ENCODE measurements at places on chromosomes 16 and 17.

DNA sequence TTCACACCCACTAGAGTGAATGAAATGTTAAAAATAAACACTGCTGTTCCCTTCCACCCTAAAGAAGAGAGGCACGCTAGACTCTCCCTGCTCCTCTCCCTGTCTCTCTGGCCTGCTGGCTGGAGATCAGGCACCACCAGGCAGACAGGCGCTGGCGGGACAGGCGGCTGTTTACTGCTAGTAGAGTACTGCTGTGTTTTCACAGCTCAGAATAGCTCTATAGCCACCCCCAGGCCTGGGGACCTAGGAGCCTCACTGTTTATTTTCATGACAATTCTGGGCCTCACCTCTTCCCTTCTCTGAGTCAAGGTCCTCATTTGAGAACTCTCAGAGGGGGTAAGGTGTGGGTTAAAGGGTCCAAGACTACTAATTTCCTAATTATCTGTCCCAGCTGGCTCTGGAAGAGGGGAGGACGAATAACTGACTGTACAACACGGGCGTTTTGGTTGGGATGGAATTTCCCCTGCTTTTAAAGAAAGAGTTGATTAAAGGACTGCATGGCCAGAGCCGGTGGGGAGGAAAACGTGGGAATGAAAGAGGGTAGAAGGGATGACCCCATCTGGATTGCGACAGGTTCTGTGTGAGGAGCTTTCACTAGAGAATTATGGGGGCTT, 9.0 kb upstream of the G6PC1 start:
- no peak for DNase-seq

DNA sequence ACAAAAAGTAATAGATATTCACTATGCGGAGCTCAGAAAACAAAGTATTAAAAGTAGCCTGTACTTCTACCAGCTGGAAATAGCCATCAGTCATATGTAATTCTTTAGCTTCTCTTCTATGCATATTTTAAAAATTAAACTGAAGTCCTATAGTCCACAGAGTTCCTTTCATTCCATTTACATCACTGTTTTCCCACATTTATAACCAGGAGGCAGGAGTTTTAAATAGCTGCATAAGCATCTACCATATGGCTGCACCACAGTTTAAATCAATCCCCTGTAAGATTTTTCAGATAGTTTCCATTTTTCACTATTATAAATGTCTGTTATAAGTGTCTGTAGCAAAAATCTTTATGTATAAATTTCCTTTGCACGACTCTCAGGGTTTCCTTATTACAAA, 45.1 kb downstream of the ZFHX3 start:
- DNase-seq: no peak

- DNase-seq: no peak
Measured at GRCh38 chr16:87434146-87434667, 42.1 kb downstream of the MAP1LC3B start.

DNA sequence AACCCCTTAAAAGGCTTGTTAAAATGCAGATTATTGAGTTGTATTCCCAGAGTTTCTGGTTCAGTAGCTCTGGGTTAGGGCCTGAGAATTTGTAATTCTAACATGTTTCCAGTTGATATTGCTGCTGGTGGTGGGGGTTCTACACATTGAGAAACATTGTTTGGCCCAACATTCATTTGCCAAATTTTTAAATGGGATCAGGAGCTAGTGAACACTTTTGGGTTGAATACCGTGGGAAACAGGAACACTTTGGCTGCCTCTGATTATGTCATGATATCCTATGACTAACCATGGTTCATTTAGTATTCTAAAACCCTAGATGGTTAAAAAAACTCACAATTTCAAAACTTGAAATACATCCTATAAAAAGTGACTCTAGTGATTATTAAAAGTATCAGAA, 89.3 kb downstream of the RPGRIP1L start:
- no peak for DNase-seq

DNA sequence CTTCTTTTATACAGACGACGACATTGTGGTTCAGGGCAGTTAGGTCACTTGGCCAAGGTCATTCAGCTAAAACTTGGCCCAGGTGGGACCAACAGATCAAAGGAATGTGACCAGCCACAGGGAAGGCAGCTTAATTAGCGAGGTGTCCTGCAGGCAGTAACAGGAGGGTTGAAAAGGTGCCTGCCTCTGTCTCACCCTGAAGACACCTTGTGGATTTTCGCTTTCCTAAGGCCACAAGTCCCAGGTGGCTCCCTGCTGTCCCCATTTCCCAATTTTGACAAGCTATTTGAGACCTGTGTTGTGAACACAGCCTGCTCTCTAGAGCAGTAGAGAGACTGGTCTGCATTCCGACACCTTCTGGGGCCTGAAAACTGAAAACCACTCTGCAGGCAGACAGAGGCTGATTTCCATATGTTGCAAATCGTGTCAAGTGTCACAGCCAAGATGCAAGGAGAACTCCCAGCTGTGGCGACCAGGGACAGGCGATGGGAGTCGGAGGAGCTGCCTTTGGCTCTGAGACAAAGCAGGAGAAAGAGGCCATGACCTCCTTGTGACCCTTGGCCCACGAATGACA, 593.1 kb upstream of the CDH5 start:
- DNase-seq: no peak

DNA sequence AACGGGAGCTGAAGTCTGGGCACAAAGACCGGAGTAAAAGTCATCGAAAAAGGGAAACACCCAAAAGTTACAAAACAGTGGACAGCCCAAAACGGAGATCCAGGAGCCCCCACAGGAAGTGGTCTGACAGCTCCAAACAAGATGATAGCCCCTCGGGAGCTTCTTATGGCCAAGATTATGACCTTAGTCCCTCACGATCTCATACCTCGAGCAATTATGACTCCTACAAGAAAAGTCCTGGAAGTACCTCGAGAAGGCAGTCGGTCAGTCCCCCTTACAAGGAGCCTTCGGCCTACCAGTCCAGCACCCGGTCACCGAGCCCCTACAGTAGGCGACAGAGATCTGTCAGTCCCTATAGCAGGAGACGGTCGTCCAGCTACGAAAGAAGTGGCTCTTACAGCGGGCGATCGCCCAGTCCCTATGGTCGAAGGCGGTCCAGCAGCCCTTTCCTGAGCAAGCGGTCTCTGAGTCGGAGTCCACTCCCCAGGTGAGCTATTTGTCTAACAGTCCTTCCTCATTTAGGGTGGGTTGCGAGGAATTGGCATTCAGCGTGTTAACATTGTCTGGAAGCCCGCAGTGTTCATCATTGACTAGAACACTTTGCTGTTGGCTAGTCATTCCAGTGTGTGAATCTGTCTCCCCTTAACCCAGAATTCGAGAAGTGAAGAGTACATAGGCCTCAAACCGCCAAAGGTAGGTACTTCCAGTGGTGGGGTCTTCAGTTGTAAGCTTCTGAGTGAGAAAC, 1.5 kb downstream of the CDK12 start:
- DNase-seq: peak; percentile 35

DNA sequence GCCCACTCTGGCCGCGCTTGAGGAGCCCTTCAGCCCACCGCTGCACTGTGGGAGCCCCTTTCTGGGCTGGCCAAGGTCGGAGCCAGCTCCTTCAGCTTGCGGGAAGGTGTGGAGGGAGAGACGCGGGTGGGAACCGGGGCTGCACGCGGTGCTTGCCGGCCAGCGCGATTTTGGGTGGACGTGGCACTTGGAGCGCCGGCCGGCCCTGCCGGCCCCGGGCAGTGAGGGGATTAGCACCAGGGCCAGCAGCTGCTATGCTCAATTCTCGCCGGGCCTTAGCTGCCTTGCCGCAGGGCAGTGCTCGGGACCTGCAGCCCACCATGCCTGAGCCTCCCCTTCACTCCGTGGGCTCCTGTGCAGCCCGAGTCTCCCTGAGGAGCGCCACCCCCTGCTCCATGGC, 9.9 kb upstream of the ATP1B2 start:
- no peak for DNase-seq

DNA sequence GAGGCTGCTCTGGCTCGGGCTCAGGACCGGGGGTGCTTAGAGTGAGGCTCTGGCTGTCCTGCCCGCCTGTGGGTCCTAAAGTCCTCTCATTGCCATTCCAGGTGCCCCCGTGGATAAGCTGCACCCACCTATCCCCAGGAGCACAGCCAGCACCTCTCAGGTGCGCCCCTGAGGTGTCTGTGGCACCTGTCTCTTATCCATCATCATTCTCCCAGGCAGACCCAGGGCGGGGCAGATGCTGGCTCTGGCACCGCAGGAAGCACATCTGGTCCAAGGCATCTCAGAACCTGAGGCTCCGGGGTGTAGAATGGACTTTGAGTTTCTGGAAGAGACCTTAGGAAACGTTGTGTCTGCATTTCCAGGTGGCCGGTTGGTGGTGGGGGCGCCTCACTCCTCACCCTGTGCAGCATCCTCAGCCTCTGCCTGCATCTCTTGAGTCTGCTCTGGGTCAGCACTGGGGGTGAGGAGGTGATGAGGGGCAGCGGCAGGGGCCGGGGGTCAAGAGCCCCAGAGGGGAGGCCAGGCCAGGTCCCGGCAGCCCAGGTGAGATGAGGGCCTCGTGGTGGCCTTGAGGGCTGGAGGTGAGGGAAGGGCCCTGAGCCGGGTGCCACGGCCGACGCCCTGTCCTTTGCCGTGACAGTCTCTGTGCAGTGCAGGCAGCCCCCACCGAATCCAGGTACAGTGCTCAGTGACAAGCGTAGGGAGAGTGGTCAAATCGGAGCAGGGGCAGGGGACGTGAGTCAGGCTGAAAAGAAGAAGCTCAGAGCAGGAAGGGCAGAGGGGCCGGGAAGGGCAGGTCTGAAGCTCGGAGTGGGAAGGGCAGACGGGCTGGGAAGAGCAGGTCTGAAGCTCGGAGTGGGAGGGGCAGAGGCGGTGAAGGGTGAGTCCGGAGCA, 173.5 kb downstream of the NPIPB11 start:
- no peak for DNase-seq

DNA sequence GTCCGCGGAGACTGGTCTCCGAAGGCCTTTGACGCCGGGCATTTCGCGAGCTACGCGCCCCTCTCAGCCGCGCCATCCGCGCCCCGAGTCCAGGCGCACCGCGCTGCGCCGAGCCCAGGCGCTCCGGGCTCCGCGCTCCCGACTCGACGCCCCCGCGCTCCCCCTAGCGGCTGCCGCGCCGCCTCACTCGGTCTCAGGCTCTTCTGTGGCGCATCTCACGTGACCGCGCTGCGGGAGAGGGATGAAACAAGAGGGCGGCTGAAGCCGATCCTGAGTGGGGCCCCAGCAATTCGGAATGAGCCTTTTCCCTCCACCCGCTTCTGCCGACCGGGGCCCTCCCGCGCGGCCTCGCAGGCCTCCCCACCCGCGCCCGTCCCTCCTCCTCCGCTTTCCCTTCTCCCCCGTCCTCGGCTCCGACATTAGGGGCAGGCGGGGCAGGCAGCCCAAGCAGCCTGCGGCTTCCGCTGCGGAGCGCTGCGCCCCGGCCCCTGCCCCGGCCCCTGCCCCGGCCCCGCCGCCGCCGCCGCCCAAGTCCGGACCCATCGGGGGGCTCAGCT, 42.5 kb upstream of the AMZ2 start:
- DNase-seq: peak; percentile 95

DNA sequence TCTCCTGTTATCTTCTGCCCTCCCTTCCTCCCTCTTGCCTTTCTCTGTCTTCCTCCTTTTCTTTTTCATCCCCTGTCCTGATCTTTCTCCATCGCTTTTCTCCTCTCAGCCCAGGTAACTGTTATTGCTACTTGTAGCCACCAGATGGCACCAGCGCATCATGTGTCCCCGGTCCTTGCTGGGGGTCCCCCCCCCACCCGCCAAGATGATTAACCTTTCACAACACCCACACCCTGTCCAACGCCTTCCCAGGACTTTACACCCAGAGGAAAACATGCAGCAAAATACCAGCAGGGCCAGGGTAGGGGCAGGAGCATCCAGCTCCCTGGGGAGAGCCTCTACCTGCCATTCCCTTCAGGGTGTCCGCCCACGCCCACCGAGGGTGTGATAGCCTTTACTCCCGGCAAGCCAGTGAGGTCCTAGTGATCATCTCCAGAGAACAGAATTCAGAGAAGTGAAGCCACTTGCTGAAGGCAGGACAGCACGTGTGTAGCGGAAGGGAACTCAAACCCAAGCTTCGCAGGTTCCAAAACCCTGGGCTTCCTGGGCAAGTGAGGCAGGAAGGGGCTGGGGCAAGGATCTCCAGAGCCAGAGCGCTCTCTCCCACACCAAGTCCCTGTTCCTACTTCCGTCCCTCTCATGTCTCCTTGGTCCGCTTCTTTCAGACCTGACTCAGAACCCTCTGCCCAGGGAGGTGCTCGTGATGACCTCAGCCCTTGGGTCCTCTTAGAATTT, 13.4 kb upstream of the TAC4 start:
- peak; percentile 74 for DNase-seq

DNA sequence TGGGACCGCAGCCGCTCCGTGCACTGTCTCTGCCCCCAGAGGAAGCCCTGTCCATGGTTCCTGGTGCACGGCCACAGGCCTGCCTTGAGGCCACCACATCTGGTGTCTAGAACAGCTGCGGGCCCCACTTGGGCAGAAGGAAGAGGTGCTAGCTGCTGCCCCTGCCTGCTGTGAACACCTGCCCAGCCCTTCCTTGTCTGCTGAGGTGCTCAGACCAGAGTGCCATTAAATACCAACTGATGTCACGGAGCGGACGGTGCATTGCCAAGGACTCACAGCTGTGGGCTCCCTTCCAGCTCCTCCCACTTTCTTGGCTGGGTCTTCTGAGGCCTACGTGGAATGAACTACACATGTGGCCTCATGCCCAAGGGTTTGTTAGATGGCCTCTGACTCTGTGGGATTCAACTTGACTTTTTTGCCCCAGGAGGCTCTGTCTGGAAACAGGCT, 146.1 kb downstream of the RAB11FIP4 start:
- DNase-seq: peak; percentile 26

DNA sequence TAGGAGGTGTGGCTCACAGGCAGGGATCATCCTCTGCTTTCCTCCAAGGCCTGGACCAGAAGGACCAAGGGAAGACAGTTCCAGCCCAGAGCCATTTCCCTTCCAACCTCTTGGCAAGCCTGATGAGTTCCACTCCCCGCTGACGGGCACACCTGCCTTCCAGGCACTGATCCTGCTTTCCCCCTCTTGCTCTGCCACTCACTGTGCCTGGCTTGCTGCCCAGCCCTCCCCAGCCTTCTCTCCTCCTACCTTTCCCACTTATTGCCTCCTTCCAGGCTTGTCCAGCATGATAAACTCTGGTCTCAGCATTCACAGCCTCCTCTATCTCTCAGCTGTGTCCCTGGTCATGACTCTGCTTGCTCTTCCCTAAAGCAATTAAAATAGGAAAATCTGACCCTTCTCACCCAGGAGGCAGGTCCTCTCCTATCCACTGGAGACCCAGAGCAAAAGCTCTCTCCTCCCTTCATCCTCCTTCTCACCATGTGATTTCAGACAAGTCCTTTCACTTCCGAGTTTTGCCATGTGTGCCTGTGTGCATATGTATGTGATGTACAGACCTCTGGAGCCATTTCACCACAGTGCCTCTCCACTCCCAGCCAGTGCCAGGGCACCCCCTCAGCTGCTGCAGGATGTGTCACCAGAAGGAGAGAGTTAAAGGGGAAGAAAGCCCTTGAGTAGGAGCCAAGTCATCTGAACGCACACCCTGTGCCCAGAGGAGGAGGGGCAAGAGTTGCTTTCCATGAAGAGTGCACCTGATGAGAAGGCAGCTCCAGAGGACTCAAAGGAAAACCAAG, 13.4 kb upstream of the TMEM170A start:
- no peak for DNase-seq

DNA sequence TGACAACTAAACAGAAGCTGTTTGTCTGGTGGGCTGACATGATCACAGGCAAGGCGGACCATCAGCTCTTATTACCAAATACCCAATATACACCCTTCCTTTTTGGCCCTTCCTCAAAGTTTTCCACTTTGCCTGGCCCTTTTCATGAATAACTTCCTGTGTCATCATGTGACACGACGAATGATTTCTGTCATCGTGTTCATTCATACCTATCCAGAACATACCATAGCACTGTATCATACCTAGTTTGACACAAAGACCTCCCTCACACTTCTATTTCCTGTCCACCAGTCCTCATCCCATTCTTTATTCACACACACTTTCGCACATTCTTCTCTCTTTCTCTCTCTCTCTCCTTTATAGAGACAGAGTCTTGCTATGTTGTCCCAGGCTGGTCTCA, 131.8 kb downstream of the STX8 start:
- DNase-seq: no peak

All from activated T-cell treated with anti-CD3 and anti-CD28 coated beads, Interleukin-2, amount 50 U/mL, for 24 hours (primary cell).